ENCODE measurements at places on chromosomes 5 and 9.

GRCh38 chr5:10936081-10936855 is 175.2 kb upstream of the DAP start:
- DNase-seq: no peak

DNA sequence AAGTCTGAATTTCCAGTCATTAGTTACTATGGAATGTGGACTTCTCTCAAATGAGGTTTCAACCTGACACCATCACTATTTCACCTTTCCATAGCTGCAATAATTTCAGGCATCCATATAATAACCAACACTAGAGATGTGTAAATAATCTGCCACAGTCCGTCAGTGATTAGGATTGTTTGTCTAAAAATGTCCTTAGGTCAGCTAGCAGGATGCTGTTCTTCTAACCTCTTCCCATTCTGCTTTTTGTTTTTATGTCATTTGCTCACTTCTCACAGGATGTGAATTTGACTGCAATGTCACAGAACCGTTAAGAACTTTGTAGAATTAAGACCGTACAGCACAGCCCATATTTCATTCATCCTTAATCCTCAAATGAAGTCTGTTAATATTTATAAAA is 166.4 kb upstream of the RASA1 start:
- no peak for DNase-seq

DNA sequence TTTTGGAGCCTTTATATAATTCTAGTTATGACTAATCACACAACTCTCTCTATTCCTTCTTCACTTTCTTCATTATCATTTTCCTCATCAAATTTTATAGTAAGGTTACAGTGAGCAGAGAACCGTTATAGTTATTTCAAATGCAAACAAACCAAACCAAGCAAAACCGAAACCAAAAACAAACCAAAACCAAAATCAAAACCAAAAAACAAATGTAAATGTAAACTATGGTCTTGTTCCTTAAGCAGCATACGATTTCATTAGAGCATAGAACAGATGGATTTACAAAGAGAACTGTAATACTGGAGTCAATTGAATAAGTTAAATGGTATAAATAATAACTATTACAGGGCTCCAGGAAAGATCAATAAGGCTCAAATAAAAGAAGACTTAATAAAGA is 447.1 kb downstream of the LRRC70 start:
- no peak for DNase-seq

DNA sequence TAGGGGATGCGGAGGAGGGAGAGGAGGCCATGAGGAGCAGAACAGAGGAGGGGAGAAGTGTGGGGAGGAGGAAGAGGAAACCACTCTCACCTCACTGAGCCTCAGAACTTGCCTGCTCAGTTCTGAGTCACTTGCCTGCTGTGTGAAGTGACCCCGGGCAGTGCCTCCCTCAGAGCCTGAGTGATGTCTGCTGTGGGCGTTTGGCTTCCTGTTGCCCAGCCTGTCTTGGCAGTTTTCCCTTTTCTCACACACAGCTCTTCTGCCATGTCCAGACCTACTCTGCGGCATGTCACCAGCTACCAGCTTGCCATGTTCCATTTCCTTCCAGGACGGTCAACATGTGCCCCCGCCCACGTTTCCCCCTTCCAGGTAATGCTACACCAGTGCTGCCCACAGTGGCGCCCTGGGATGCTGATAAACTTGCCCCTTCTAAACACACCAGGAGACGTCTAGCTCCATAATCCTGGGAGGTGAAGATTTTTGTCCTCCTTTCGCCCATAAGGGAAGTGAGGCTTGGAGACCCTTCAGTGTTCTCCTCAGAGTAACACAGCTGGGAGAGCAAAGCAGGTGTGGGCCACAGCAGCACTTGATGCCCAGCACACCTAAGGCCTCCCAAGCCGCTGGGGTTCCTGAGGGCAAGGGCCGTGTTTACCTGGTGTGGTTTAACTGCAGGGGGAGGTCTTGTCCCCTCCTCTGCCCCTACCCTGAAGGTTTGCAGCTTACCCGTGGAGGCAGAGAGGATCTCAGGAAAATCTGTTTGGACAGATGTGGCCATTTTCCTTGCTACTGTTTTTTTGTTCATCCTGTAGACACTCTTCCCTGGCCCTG is 63.8 kb upstream of the RNF130 start:
- no peak for DNase-seq

DNA sequence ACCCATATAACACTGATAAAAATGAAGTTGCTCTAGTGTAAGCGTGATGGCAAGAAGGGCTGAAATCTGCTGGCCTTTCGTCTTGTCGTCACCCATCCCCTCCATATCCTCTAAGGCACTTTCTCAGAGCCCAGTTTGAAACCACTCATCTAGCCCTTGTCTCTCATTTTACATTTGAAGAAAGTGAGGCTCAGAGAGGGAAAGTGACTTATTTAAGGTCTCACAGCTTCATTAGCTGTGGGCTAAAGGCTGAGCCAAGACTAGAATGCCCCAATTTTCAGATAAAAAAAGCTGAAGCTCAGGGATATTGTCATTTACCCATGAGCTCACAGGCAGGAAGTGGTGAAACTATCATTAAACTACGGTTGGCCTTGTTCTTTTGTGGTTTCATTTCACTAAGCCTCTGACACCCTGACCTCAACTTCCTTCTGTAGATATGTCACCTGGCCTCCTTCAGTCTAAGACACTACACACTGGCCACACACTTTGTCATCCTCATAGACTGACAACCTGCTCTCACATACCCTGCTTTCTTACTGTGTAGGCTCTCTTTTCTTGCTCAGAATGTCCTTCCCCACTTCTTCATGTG is 176.7 kb upstream of the DMAC1 start:
- DNase-seq: no peak

- DNase-seq: no peak
Observed at GRCh38 chr5:158821331-158821730, 278.4 kb downstream of the EBF1 start.

Measured in activated CD4-positive, alpha-beta T cell treated with anti-CD3 and anti-CD28 coated beads for 24 hours (primary cell).